ENCODE measurements at places on chromosomes 6 and 20.

DNA sequence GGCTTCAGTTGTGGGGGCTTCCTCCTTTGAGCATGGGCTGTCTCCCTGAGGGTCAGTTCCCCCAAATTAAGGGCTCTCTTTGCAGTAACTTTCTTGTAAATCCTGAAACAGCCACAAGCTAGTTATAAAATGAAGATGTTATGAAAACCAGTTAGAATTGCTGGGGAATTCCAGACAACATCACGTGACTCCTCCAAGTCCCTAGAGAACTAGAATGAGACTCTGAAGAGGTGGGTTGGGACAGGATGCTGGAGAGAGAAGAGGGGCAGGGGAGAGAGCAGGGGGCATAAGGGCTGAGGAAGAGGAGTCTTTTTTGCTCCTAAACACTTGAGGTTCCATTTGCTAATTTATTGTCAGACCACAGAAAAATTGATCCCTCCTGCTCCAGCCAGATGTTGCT is 380.3 kb downstream of the DHX35 start:
- DNase-seq: no peak

GRCh38 chr6:112187736-112188135 is 66.6 kb downstream of the LAMA4 start:
- DNase-seq: no peak

DNA sequence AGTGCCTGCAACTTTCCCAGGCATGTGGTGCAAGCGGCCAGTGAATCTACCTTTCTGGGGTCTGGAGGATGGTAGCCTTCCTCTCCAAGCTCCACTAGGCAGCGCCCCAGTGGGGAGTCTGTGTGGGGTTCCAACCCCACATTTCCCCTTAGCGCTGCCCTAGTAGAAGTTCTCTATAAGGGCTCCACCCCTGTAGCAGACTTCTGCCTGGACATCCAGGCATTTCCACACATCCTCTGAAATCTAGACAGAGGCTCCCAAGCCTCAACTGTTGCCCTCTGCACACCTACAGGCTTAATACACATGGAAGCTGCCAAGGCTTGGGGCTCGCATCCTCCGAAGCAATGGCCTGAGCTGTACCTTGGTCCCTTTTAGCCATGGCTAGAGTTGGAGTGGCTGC is 321.6 kb downstream of the TFAP2A start:
- no peak for DNase-seq

DNA sequence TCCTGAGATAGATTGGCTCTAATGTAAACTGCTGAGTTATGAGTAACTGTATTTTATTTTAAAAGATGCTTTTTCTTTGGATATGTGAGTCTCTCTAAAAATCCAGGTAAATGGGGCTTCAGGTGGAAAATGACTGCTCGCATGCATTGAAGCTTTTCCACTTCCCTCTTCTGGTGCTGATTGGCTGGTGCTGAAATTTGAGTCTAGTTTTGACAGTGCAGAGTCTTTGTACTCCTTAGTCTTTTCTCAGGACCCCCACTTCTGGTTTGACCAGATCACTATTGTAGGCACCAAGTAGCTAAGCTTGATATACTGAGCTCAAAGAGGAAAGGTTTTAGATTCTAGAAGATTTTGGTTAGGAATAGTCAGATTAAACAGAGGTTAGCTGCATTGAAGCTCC is 60.7 kb upstream of the TULP4 start:
- no peak for DNase-seq

DNA sequence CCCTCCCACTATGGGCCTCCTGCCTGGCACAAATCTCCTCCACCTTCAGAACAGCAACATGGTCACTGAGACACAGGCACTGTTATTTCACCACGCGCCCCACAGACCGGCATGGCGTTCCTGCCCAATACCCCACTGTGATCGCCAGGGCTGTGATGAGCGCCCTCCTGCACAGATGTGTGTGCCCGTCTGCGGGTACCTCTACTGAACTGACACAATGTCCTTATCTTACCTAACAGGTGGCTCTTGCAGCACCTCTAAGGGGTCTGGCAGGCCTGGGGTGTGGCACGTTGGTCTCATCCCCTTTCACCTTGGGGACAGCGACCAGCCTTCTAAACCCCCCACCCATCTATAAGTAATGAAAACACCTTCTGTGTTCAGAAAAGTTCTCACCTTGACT is 64.2 kb downstream of the STAU1 start:
- DNase-seq: no peak

- no peak for DNase-seq
Measured at GRCh38 chr20:32439132-32439829, 81.2 kb downstream of the ASXL1 start.

GRCh38 chr20:16966276-16966880 is 218.2 kb downstream of the OTOR start:
- DNase-seq: no peak

GRCh38 chr20:6975311-6975710 is 207.8 kb downstream of the BMP2 start:
- no peak for DNase-seq

GRCh38 chr6:87968435-87969278 is 79.0 kb upstream of the SPACA1 start:
- peak; percentile 22 for DNase-seq

DNA sequence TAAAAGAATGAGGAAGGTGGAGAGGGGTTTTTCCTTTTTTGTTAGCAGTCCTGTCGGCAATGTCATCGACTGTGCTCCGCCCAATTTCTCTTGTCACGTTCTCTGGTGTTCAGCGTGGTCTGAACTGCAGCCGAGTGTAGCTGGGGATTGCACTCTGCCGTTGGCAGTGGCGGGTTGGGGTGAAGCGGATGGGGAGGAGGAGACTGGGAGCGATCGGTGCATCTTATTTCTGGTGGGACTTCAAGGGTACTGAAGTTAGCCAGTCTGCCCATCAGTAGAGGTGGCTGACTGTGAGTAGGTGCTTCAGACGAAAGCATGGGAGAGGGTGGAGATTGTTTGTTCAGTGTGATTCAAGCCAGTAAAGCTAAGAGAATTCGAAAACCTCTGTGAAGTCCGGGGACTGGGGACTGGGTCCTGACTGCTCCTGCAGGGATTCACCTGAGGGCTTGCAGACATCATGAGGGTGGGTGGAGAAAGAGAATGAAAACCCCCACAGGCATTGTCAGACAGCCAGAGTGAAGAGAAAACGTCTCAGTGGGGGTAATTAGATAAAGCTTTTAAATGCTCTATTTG is 5.1 kb downstream of the RREB1 start:
- DNase-seq: peak; percentile 64

DNA sequence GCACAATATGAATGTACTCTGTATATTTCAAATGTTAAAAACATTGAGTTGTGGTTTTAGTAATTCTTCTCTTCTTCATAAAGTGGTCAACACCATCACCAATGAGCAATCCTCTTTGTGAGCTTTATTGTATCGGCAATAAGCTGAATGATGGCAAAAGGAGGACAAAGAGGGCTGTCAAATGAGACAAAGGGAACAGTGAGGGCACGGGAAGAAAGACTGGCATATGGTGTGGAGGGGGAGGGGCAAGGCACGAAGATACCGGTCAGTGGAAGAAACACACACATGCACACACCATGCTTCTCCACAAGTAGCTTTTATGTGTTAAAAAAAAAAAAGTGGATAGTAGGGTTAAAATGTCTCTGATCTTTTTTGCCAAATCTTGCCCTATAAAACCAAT is 506.8 kb upstream of the CITED2 start:
- no peak for DNase-seq

GRCh38 chr6:6756526-6756925 is 168.0 kb downstream of the LY86 start:
- DNase-seq: no peak

DNA sequence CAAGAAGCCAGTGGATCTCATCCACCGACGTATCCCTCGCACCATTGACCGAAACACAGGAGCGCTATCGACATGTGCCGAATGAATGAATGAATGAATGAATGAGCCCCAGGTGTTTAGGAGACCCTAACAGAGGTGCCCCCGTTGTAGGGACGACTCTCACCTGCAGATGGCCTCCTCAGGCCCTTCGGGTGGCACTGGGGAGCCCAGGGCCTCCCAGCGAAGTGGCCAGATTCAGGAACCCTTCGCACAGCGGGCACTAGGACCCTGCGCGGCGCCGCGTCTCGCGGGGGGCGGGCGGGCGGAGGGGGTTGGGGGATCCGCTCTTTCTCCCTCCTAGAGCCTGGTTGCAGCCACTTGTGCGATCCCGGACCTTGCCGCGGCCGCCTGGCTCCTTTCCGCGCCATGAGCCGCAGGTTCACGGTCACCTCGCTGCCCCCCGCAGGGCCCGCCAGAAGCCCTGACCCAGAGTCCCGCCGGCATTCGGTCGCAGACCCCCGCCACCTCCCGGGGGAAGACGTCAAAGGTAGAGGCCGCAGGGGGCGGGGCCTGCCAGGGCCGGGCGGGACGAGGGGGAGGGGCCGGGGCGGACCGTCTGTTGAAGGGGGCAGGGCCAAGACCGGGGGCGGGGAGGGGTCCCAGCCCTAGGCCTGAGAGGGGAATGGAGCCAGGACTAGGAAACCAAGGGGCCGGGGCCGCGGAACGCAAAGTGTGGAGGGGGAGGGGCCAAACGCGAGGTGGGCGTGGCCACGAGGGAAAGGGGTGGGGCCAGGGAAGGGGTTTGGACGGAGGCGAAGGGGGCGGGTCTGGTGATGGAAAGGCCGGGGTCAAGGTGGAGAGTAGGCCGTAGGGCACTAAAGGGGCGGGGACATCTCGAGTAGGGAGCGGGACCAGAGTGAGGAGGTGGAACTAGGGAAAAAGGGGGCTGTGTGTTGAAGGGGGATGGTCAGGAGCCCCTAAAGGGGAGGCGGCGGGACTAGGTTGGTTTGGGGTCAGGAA is 7.4 kb upstream of the SLC12A5 start:
- DNase-seq: peak; percentile 98

- DNase-seq: no peak
Measured at GRCh38 chr6:56022678-56023077, 147.3 kb upstream of the BMP5 start.

DNA sequence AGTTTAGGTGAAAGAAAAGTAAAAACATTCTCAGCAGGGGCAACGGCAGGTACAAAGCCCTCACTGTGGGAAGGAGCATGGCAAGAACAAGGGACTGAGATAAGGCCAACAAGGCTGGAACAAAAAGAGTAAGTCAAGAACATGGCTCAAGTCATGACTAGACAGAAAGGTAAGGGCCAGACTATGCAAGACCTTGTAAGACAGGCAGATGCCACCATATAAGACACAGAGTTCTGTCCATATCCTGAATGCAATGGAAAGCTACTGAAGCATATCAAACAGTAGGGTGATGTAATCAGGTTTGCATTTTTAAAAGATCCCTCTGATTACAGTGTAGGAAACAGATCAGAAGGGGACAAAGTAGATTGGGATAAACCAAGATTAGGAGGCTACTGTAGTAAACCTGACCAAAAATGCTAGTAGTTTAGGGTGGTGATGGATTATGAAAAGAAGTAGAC is 5.5 kb downstream of the REV3L start:
- DNase-seq: peak; percentile 91

DNA sequence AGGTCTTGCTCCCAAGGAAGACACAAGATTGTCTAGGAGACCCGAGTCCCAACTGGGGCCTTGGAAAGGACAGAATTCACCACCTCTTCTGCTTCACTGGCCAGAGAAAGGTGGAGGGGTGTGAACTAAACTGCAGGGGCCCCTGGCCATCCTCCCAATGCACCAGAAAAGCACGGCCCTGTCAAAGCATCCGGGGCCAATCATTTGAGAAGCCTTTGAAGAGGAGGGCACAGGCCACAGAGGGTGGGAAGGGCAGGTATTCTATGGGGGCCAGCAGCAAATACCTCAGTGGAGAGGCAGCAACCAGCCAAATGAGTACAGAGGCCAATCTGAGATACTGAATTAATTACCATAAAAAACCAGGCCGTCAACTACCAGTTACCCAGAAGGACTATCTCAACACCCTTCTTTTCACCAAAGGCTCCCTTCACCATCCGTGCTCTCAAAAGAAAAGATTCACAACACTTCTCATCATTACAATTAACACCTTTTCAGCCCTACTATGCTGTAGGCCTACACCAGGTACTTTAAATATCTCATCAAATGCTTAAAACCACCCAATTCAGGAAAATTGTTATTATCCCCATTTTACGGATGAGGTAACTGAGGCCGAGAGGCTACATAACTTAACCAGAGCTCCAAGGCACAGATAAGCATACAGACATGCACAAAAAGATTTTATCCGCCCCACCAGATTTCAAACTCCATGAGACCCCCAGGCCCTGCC is 50.7 kb downstream of the TRERF1 start:
- DNase-seq: no peak

DNA sequence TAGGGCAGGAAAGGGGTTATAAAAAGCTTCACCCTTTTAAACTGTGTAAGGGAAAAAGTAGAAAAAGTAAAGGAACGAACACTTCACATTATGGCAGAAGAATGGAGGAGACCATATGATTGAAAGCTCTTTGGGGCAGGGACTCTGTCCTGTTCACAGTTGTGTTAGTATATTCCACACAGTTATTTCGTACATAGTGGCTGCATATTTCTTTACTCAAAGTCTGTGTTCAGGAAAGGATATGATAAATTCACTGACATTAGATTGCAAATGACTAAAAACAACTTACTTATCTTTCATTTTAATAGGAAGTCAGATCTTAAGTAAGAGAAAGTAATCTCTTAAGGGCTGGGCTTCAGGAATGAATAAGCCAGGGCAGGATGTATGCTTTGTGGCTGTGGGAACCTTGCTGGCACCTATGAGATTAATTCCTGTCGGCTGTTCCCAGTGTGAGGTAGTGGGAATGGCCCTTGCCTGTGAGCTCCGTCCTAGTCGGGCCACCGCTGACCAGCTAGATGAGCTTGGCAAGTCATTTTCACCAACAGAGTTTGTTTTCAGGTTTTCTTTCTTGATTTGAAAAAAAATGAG is 11.2 kb downstream of the PPP1R14C start:
- DNase-seq: no peak

DNA sequence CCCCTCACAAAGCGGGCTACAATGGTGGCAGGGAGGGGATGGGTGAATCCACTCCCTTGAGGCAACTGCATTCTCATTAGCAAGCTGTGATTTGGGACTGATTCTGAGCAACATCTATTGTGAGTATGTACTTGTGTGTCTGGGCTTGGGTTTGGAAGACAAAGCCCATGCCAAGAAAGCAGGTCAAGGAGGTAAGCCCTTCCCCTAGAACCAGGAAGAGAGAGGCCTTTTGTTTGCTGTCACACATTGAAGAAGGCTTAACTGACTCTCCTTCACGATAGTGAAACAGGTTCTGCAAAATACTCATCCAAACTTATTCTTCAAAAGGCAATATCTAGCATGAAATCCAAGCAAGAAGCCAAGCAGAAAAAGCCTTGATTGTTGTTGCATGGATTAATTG is 403.1 kb upstream of the ID4 start:
- DNase-seq: no peak

GRCh38 chr20:58760856-58761255 is 68.3 kb downstream of the NPEPL1 start:
- DNase-seq: no peak
